Stimulated activated CD4-positive, alpha-beta T cell treated with anti-CD3 and anti-CD28 coated beads, Interleukin-15, amount 100 ng/mL, for 1 hour (primary cell): ENCODE measurements at places on chromosomes 11 and 22.

- no peak for DNase-seq
Observed at GRCh38 chr11:96098511-96099241, 174.8 kb upstream of the MTMR2 start.

DNA sequence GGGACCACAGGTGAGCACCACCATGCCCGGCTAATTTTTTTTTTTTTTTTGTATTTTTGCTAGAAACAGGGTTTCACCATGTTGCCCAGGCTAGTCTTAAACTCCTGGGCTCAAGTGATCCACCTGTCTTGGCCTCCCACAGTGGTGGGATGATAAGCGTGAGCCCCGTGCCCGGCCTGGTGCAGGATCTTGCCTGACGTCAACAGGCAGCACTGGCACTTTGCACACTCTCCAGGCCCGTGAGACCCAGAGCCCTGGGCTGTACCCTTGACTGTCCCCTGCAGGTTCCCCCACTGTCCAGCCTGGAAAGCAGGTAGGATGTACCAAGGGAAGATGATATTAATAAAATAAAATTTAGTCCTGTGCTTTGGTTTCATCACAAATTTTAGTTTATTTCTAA lies 29.1 kb upstream of the PANX2 start:
- no peak for DNase-seq

DNA sequence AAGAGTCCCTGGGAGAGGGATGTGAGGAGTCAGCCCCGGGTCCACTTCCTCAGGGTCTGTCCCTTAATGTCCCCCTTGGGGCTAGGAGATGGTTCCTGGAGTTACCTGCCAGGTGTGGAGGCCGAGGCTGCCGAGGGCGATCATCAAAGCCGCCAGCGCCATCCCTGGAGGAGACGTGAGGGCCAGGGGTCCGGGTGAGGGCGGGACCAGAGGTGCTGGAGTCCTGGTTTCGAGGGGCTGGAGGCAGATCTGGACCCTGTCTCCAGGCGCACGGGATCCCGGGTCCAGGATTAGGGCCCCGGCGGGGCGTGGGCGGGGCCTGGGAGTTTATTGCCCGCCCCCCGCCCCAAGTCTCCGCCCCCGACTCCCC lies at the start of gene ART5:
Gene ART5, minus strand, starts transcription at position 292 of the 370 bp plus-strand sequence. Its CDS starts 130 bp downstream, at position 162.
- DNase-seq = no peak

GRCh38 chr22:41816241-41816640 lies 15.8 kb downstream of the CCDC134 start:
- DNase-seq = no peak

GRCh38 chr11:72823105-72823804 lies 9.0 kb downstream of the ATG16L2 start:
- DNase-seq = no peak

DNA sequence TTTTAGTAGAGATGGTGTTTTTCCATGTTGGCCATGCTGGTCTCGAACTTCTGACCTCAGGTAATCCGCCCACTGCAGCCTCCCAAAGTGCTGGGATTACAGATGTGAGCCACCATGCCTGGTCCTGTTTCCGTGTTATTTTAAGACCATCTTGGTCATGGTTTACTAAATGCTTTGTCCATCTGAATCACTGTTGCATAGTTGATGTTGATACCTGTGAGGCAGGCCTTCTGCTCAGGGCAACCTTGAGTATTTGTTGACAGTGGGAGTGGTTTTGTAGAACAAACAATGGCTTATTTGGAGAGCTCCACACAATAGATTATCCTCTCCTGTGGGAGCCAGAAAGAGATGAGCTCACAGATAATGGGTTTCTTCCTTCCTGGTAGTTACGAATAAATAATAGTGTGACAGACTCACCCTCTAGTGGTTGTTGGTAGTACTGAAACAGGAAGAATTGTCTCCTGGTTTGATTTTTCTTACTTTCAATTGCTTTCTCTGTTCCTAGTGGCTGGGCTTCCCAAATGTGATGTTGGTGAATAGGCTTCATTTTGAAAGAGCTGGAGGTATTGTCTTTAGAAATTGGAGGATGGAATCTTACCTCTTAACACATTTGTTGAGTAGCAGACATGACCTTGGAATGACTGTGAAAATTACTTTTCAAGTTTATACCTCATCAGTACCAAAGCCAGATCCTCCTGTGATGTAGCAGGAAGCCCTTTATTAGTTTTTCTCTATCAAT lies 39.0 kb downstream of the CTNND1 start:
- no peak for DNase-seq

DNA sequence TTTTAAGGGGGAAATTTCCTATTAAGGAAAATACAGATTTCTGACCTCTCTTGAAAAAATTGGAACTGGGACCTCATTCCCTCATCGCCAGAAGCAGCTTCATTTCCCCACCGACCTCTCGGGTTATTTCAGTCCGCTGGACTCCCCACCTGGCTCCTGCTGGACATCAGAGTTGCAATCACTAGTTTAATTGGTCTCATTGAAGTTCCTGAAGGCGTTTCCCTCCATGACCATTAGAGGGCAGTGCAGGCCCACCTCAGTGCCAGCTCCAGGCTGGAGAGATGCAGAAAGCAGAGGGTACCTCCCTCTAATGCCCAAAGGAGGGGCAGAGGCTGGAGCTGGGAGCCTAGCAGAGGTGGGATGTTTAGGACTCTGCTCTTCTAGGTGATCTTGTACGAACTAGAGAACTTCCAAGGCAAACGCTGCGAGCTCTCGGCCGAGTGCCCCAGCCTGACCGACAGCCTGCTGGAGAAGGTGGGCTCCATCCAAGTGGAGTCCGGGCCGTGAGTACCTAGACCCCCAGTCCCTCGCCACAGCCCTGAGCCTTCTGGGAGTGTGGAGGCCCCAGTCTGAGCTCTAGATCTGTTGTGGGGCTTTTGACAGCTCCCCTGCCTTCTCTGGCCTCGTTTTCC lies 2.7 kb downstream of the CRYBB3 start:
- peak; percentile 27 for DNase-seq

DNA sequence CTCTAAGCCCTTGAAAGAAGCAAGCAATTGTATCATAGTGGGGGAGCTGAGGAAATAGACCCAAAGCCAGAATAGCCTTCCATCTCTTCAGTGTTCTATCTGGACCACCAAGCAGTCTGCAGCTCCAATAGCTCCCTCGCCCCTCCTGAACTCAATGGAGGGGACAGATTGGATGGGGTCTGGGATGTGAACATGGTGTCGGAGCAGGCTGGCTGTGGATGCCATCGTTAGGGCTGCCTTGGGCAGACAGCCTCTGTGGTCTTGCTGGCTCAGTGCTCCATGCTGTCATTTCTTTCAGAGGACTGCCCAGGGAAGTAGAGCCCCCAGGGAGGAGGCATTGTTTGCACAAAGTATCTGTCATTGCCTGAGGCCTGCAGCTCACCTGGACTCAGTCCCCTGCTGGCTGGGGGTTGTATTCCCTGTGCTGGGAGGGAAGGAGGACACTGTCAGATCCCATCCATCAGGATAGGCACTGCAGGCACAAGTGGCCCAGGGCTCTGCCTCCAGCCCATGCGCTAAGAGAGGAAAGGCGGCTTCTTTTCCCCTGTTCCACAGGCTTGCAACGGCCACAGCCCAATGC lies 537.7 kb downstream of the BUD13 start:
- DNase-seq = no peak

DNA sequence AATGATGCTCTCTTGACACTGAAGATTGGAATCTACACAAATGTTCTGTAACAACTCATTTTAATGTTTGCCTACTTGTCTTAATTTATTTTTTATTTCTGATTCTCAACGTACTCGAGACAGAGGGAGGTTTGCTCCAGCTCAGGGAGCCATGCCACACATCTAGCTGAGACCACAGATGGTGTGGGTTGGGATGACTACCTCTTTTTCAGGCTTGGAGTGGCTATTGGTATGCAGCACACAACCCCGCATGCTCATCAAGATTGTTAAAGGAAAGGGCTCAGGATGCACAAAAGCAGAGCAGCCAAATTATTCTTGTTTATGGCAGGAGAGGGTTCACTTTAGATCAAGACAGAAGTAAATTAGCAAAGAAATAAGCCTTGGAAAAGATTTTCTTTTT lies 424.5 kb downstream of the OPCML start:
- DNase-seq = no peak

DNA sequence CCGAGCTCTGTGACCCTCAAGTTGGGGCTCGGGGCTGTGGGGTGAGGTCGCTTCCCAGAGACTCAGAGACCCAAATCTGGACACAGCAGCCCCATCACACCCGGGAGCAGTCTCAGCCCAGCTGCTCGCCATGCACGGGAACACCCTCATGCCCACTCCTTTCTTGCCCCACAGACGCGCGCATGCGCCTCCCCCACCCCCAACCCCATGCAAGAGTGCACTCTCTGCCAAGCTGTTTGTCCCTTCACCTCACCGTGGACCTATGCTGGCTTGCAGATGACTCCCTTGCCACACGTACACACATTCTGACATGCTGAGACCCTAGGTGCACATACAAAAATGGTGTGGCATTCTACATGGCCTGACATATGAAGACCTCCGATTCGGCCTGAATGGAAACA lies 478 bp upstream of the CD248 start:
- no peak for DNase-seq

DNA sequence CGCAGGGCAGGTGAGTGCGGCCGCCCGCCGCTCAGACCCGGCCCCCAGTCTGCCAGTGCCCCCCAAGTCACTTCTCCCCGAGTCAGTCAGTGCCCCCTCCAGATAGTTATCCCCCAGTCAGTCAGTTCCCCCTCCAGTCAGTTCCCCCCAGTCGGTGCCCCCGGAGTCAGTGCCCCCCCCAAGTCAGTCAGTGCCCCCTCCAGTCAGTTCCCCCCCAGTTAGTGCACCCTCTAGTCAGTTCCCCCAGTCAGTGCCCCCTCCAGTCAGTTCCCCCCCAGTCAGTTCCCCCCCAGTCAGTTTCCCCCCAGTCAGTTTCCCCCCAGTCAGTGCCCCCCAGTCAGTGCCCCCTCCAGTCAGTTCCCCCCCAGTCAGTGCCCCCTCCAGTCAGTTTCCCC lies 411 bp downstream of the PPP6R2 start:
- no peak for DNase-seq

DNA sequence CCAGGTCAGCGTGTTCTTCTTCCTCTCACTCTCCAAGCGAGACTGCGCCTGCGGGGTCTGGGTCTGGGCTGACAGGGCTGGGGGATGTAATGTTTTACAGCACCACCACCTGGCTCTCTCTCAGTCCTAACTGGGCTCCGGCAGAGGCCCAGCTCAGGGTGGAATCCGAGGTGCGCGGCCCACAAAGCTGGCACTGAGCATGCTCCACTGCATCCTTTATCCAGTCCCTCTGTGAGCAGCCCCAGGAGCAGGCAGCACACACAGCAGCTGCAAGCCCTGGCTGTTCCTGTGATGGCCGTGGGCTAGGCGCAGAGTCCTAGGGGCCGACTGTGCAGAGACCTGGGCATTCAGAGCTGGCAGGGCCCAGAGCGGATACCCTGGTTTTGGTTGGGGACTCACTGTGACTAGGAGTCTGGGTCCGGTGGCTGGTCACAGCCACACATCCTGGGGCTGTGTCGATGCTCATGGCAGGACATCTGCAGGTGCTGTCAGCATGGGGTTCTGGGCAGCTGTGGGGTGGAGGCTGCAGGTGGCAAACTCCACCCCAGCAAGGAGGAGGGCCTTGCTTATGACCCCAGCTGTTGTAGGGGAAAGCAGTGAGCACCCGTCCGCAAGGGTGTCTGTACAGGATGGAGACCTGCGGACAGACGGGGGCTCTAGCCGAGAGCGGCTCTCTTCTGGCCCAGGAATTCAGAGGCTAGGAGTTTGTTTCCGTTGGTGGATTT lies 4.0 kb downstream of the LRRC75B start:
- DNase-seq = no peak

DNA sequence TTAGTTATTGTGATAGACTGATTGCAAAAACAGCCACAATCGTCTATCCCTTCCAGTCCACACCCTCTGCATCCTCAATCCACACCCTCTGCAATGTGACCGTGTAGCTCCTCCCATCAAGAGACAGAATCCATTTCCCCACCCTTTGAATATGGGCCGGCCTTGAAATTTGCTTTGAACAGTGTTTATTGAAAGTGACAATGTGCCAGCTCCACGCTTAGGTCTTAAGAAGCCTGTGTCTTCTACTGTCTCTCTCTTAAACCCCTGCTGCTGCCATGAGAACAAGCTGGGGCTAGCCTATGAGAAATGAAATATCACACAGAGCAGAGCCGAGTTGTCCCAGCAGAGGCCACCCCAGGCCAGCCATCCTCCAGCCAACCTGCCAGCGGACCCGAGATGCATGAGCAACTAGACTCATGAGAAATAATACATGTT lies 22.3 kb upstream of the MICAL2 start:
- no peak for DNase-seq

DNA sequence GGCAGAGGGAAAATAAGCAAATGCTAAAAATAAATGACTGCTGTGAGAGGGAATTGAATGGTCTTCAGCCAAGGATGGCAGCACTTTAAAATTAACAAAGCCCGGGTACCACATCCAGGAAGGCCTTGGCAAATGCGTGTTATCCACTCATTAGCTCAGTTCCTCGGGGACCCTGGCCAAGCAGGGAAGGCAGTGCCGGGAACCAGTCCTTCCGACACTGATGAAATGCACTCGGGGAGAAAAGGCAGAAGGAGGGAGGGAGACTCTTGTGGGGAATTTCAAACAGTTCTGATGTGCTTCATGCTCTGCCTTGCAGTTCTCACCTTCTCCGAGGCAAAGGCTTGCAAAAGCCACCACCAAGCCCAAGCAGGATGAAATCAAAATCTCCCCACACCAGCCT lies 38.3 kb downstream of the CLPB start:
- DNase-seq = no peak
